ENCODE measurements at places on chromosomes 7 and 10.

GRCh38 chr10:74675484-74675883, 150.9 kb upstream of the KAT6B start:
- no peak overlapping the region for H3K4me3 ChIP-seq
- H3K27ac ChIP-seq = no peak overlapping the region
- DNase-seq = no peak
- H3K27me3 ChIP-seq = no peaks in the 10 kb centered on the region

DNA sequence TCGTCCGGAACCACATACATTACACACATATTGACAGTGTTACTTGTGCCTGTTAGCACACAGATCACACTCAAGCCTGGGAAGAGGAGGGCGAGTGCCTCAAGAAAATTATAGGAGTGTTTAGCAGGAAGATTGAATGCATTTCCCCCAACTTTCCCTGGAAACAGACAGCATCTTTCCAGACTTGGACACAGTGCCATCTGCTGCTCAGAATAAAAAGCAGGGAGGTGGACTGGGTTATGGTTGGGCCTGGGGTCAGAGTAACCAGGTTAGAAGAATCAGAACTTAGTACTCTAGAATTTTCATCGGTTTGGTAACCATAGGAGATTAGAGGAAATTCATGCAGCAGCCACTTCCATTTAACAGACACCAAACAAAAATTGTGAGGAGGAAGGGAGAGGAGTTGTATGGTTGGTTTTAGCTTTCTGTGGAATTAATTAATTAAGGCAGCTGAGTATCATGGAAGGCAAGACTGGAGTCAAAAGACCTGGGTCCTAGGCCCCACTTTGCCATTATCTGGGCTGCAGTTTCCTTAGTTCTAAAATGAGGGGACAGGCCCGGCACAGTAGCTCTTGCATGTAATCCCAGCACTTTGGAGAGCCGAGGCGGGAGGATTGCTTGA, 43.4 kb upstream of the OPTN start:
- H3K27ac ChIP-seq = no peak overlapping the region
- peaks cover 11% of the 10 kb centered on the region for H3K27me3 ChIP-seq
- peaks cover 29% of the 10 kb centered on the region for H3K4me1 ChIP-seq
- DNase-seq = no peak
- no peaks in the 10 kb centered on the region for H3K36me3 ChIP-seq
- H3K4me3 ChIP-seq = no peak overlapping the region

- no peak overlapping the region for H3K27ac ChIP-seq
- H3K4me3 ChIP-seq = no peak overlapping the region
- no peak for DNase-seq
- H3K4me1 ChIP-seq = peaks cover 4% of the 10 kb centered on the region
- peaks cover 36% of the 10 kb centered on the region for H3K36me3 ChIP-seq
These were observed 39.9 kb upstream of the FGL2 start for GRCh38 chr7:77239471-77239870.

DNA sequence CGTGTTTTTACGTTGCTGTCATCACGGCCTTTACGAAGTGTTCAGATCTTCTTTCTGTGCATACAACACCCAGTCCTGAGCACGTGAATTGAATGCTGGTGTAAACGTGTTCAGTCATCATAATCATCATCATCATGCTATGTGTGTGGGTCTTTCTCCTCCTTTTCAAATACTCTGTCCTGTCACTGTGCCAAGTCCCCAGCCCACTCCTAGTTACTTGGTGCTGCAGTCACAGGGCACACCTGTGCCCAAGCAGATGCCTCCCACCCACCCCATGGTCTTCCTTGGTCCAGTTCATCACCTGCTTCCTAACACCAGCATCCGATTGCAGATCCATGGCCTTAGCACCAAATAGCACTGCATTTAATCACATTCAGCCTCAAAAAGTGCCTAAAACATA, 78.6 kb upstream of the MGMT start:
- H3K27me3 ChIP-seq = no peaks in the 10 kb centered on the region
- H3K4me3 ChIP-seq = no peak overlapping the region
- no peak overlapping the region for H3K27ac ChIP-seq
- H3K4me1 ChIP-seq = no peaks in the 10 kb centered on the region
- no peaks in the 10 kb centered on the region for H3K36me3 ChIP-seq

DNA sequence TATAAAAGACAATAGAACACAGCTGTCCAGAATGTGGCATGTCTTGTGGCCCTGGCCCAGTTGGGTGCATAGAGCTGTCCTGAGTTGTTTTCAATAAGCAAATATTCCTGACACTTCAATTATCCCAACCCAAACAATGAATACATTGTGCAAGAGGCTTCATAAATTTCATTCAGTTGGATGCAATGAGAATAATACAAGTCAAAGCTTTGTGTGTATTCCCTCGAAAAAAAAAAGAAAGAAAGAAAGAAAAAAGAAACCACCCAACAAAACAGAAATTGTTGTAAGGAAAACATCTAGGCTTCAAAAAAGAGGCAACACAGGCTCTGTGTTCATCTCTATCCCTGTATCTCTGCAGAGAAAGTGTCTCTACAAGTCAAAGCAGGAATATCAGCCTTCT, 138.7 kb upstream of the ADO start:
- peaks cover 41% of the 10 kb centered on the region for H3K4me1 ChIP-seq
- no peak overlapping the region for H3K27ac ChIP-seq
- no peak overlapping the region for H3K4me3 ChIP-seq
- no peak for DNase-seq

GRCh38 chr10:101032637-101033224, 1.7 kb downstream of the SFXN3 start:
- peak overlapping the region; percentile 94 for H3K27ac ChIP-seq
- H3K27me3 ChIP-seq = peaks cover 3% of the 10 kb centered on the region
- H3K4me1 ChIP-seq = peaks cover 22% of the 10 kb centered on the region
- H3K4me3 ChIP-seq = peak overlapping the region; percentile 92

DNA sequence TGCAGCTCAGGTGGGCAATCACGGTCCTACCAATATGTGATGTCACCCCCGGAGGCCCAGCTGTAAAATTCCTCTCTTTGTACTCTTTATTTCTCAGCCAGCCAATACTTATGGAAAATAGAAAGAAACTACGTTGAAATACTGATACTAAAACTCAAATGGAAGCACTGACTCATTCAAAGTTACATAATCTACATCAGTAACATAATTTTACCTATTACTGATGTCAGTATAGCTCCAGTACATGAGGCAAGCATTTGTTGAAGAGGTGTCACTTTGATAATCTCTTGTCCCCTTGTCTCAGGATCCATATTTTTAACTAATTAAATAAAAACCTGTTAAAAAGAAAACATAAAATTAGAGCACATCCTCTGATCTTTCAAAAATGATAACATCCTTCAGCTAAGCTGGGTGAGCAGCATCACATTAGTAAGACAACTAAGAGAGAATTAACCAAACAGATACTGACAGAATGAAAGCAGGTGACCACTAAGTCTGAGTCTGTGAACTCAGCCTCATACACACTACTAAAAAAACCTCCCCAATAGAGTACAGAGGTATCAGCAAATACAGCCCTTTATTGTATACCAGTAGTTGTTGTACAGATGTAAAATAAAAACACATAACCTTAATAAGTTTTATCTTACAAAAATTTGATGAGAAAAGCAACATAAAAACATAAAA, 17.6 kb downstream of the SLC25A40 start:
- H3K36me3 ChIP-seq = peaks cover 14% of the 10 kb centered on the region
- no peak for DNase-seq
- H3K27ac ChIP-seq = peak overlapping the region; percentile 40
- H3K27me3 ChIP-seq = no peaks in the 10 kb centered on the region
- no peak overlapping the region for H3K4me3 ChIP-seq

GRCh38 chr7:1667566-1668395, 2.3 kb upstream of the ELFN1 start:
- H3K36me3 ChIP-seq = no peaks in the 10 kb centered on the region
- H3K4me1 ChIP-seq = peaks cover 13% of the 10 kb centered on the region
- H3K27me3 ChIP-seq = peaks cover 16% of the 10 kb centered on the region

- H3K27me3 ChIP-seq = peaks cover 10% of the 10 kb centered on the region
- no peak for DNase-seq
- H3K4me1 ChIP-seq = peaks cover 8% of the 10 kb centered on the region
- no peak overlapping the region for H3K27ac ChIP-seq
- H3K4me3 ChIP-seq = no peak overlapping the region
These were observed 114.8 kb upstream of the LANCL2 start for GRCh38 chr7:55250313-55250712.

- no peak overlapping the region for H3K27ac ChIP-seq
- no peak for DNase-seq
- H3K4me1 ChIP-seq = no peaks in the 10 kb centered on the region
- H3K4me3 ChIP-seq = no peak overlapping the region
- no peaks in the 10 kb centered on the region for H3K27me3 ChIP-seq
- no peaks in the 10 kb centered on the region for H3K36me3 ChIP-seq
These were observed 315.3 kb downstream of the OTUD1 start for GRCh38 chr10:23754179-23754578.

- peaks cover 32% of the 10 kb centered on the region for H3K4me1 ChIP-seq
- H3K36me3 ChIP-seq = peaks cover 1% of the 10 kb centered on the region
- peak overlapping the region; percentile 84 for H3K4me3 ChIP-seq
- H3K27me3 ChIP-seq = no peaks in the 10 kb centered on the region
- DNase-seq = no peak
These were observed 942 bp downstream of the TRAPPC14 start for GRCh38 chr7:100157334-100158228.

GRCh38 chr10:14727924-14728323, 46.8 kb downstream of the FAM107B start:
- H3K27ac ChIP-seq = no peak overlapping the region
- DNase-seq = no peak
- no peaks in the 10 kb centered on the region for H3K36me3 ChIP-seq

- no peak overlapping the region for H3K27ac ChIP-seq
- H3K27me3 ChIP-seq = peaks cover 5% of the 10 kb centered on the region
- peaks cover 9% of the 10 kb centered on the region for H3K36me3 ChIP-seq
- no peak for DNase-seq
- no peak overlapping the region for H3K4me3 ChIP-seq
- H3K4me1 ChIP-seq = peaks cover 2% of the 10 kb centered on the region
These were observed 114.2 kb downstream of the SMURF1 start for GRCh38 chr7:99029466-99030435.

DNA sequence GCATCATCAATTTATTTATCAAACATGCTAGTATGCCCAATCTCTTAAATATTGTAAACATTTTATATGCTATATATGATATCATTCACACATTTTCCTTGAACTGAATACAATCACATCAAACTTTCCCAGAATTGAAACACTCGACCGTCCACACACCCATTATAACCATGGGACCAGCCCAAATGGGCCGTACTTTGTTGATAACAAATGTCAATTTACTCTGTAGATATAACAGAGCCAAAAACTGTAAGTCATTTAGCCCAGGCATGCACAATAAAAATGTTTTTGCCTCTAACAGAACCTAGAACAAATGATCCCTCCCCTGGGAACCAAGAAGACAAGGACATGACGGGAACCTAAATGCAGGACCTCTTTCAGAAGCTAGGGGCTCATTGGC, 683 bp upstream of the ANKRD22 start:
- H3K4me3 ChIP-seq = no peak overlapping the region
- H3K27ac ChIP-seq = no peak overlapping the region

DNA sequence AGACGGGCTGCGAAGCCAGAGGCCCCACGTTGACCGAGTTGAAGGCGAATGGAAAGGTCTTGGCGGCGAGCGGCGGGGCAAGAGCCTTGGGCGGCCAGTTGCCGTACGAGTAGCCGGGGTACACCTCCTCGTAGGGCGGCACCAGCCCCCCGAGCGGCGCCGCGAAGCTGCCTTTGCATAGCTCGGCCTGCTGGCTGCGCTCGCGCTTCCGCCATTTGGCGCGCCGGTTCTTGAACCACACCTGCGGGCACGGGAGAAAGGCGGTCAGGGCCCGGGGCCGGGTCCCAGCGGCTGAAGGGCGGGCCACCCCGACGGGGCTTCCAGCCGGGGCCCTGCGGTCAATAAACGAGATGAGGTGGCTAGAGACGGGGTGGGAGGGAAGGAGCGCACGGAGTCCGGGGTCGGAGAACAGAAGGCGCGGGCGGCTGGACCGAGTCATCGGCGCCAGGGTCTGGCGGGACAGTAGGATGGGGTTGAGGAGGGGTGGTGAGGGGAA, 4.8 kb downstream of the ELOVL3 start:
- peak overlapping the region; percentile 86 for H3K4me3 ChIP-seq
- H3K4me1 ChIP-seq = peaks cover 30% of the 10 kb centered on the region
- no peak overlapping the region for H3K27ac ChIP-seq
- peak; percentile 41 for DNase-seq
- H3K27me3 ChIP-seq = peaks cover 25% of the 10 kb centered on the region

DNA sequence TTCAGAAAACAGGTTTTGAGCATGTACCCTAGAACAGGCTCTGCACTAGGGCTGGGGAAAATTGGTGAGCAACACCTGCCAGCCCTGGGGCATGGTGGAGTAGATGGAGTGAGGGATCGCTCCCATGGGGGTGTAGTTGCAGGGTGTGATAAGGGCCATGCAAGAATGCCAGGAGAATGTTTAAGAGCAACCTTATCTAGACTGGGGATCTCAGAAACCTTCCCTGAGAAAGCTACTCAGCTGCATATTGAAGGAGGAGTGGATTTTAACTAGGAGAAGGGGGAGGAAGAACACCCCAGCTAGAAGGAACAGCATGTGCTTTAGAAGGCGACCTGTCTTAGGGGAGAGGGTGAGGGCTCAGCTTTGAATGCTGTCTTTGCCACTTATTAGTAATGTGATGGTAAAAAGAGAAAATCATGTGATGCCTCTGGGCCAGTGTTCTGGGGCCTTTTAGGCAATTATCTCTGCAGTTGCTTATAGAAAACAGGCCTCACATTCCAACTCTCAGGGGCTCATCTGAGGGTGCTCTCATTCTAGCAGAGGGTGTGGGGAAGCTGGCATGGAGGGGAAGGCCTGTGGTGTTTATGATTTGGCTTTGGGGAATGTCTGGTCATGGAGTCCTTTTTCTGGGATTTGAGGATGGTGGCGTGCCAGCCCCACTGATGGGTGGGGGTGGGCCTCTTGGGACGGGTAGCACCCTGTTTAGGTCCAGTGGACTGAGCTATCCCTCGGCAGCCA, 225.4 kb downstream of the BMPER start:
- no peaks in the 10 kb centered on the region for H3K27me3 ChIP-seq
- no peak overlapping the region for H3K27ac ChIP-seq
- DNase-seq = no peak
- H3K4me1 ChIP-seq = no peaks in the 10 kb centered on the region
- H3K36me3 ChIP-seq = no peaks in the 10 kb centered on the region
- H3K4me3 ChIP-seq = no peak overlapping the region

- H3K27me3 ChIP-seq = no peaks in the 10 kb centered on the region
- H3K27ac ChIP-seq = no peak overlapping the region
- DNase-seq = no peak
- H3K36me3 ChIP-seq = peaks cover 39% of the 10 kb centered on the region
These were observed 88.5 kb downstream of the AVL9 start for GRCh38 chr7:32583791-32584190.

All from immature natural killer cell (primary cell).